ENCODE measurements at places on chromosomes 7 and 10. TPM values are rescaled to one million over a fixed set of nuclear protein-coding genes. Genes with fewer than 3 reads are reported as not detected.

DNA sequence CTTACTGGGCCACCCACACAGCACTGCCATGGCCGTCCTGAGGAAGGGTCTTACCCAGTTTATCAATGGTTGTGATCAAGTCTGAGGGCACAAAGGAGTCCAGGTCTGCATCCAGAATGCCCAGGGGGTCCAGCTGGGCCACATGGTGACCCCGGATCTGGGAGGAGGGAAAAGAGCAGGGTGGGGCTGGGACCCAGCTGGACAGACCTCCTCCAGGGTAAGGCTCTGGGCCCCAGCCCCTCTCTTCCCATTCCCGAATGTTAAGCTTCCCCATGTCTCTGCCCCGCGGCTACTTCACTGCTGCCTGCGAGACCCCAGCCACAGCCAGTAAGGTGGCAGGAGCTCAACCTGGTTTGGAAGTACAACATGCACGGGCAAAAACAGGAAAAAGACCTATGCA is 9.5 kb downstream of the OGDHL start:
- DNase-seq = no peak
- H3K27me3 ChIP-seq = peaks cover 9% of the 10 kb centered on the region
- H3K27ac ChIP-seq = no peak overlapping the region
- no peak overlapping the region for H3K4me3 ChIP-seq

GRCh38 chr7:66315192-66315591 is 110.1 kb downstream of the TPST1 start:
- no peak for DNase-seq
- H3K4me1 ChIP-seq = peaks cover 3% of the 10 kb centered on the region
- H3K36me3 ChIP-seq = 0 out of 2 replicates have a peak, but pooled peaks cover 3% of the 10 kb centered on the region
- H3K27me3 ChIP-seq = no peaks in the 10 kb centered on the region
- H3K4me3 ChIP-seq = no peak overlapping the region

DNA sequence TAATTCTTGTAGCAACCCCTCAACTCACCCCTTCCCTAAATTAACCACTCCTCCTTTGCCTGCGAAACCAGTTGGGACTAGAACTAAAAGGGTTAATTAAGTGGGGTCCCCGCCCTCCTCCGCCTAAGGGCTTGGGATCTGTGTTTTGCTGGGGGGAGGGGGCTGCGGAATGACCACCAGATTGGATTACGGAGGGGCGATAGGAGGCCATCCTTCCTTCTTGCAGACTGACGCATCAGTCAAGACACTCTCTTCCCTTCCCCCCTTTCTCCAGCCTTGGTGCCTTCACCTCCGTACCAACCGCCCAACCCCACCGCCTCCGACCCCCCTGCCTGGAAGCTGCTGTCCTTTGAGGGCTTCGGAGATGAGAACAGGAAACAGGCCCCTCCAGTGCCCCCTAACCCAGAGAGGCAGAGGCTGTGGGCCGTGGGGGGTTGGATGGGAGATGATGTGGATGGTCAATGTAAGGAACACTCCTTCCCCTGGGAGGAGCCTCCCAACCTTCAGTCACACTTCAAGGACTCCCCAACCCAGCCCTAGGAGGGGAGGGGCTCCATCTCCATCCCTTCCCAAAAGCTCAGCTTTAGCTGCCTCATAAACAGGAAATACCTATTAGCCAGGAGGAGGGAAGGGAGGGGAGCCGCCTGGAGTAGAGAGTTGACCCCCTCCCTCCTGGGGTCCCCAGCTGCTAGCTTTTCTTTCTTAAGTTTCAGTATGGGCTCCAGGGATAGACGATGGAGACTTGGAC is 997 bp upstream of the LDB1 start:
- H3K4me3 ChIP-seq = peak overlapping the region; percentile 89
- H3K27ac ChIP-seq = peak overlapping the region; percentile 91
- H3K36me3 ChIP-seq = no peaks in the 10 kb centered on the region
- peaks cover 26% of the 10 kb centered on the region for H3K4me1 ChIP-seq

DNA sequence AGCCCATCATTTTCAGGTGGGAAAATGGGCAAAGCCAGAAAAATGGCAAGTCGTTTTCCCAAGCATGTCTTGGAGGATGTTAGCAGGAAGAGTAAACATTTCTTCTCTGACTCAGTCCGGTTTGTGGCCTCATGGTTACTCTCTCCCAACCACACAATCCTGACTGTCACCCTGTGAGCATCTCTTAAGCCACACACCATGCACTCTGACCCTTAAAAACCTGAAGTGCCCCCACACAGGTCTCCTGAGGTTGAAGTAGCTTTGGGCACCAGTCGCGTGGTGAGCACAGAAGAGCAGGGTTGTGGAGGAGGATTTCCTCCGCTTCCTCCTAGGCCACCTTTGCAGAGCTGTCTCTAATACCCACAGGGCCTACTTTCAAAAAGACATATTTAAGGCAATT is 387.3 kb upstream of the NPVF start:
- no peak overlapping the region for H3K4me3 ChIP-seq
- H3K36me3 ChIP-seq = no peaks in the 10 kb centered on the region
- DNase-seq = no peak

Gene ACBD5
- total RNA-seq = 11.7 TPM

All from IMR-90 (cell line).